Islet precursor cell (in vitro differentiated cells): ENCODE measurements at places on chromosomes 1 and 21.

- DNase-seq, result no peak
Measured at GRCh38 chr1:12083766-12084165, 20.7 kb downstream of the TNFRSF8 start.

GRCh38 chr1:166843322-166843721, 4.0 kb downstream of the POGK start:
- no peak for DNase-seq

- DNase-seq, result no peak
Measured at GRCh38 chr1:20028726-20029125, 41.3 kb upstream of the PLA2G5 start.

DNA sequence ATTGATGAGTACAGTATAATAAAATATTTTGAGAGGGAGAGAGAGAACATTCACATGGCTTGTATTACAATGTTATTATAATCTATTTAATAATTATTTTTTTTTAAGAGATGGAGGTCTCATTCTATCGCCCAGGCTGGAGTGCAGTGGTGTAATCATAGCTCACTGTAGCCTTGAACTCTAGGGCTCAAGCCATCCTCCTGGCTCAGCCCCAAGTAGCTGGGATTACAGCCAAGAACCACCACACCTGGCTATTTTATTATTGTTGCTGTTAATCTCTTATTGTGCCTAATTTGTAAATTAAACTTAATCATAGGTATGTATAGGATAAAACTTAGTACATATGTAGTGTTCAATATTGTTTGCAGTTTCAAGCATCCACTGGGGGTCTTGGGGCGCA, 57.8 kb downstream of the HS2ST1 start:
- DNase-seq, result no peak

GRCh38 chr21:46363698-46364097, 39.7 kb downstream of the PCNT start:
- DNase-seq, result no peak

DNA sequence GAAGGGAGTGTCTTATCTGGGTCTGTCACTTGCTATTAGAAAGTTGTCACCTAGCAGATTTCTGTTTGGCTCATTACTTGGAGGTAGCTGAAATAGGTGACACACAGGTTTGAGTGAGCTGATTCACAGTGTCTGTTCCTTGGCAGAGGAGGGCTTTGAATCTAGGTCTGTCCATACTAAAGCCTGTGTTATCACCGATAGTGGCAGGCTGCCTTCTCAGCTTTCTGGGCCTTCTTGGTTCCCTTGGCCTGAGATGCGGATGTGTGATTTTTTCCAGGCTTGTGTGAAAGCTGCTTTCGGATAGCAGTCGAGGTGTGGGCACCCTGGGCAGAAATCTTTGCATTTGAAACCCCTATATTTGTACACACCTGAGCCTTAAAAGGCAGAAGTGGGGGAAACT, 73.9 kb downstream of the ACTL8 start:
- peak; percentile 28 for DNase-seq

DNA sequence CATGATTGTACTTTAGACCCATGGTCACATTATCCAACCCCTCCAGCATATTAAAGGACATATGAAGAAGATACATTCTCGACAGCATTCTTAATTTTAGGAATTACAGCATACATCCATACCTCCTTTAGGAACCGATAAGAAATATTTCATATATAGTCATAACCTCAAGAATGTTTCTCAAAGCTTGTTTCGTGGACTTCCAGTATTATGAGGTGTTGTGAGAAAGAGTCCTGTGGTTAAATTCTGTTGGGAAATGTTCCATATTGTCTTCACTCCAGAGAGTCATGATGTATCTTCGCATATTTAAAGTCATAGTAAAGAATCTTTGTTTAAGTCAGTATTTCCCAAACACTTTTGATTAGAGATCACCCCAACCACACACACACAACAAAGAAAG, 321.0 kb upstream of the SNX7 start:
- no peak for DNase-seq

- no peak for DNase-seq
Measured at GRCh38 chr1:46452931-46453325, 36.7 kb upstream of the DMBX1 start.

DNA sequence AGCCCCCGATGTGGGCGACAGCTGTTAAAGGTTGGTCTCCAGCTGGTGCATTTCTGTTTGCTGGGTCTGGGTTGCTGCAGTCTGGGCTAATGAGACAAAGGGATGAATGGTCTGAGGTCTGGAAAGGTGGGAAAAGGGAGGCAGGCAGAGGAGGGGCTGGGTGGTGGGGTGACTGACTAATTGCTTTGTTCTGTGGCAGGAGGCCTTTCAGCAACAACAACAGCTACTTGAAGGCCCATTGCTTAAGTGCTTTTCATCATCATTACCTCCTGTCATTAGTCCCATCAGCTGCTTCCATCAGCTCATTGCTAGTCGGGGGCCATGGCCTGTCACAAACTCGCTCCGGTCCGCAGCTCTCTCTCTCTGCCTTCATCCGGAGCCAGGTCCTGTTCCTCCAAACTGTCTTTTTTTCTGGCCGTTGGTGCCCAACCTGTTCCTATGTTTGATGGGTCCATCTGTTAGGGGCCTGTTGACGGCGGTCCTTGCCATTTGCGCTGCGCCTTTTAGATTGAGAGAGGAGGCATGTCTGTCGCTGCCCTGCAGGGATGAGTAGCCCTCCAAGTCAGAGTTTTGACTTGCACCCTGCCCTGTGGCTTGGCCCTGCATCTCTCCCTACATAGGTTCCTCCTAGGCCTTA, 105.6 kb upstream of the PLXNA2 start:
- peak; percentile 93 for DNase-seq

DNA sequence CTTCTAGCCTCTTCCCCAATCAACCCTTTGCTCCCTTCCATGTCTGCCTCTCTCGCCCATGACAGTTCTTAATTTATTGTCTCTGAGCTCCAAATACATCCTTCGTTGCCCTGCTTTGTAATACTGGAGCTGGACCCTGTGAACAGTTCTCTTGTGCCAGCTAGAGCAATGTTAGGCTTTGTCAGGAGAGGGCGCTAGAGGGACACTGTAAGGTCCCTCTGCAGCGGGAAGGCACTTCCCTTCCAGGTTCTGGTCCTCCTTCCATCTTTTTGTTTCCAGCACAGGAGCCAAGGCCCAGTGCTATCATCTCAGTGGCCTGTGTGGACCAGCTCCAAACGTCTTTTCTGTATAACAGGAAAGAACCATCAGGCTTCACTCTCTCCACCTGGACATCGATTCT, 95.9 kb downstream of the PTPRU start:
- DNase-seq, result peak; percentile 78

- DNase-seq, result peak; percentile 76
Measured at GRCh38 chr21:38139380-38140168, 117.2 kb upstream of the KCNJ15 start.

DNA sequence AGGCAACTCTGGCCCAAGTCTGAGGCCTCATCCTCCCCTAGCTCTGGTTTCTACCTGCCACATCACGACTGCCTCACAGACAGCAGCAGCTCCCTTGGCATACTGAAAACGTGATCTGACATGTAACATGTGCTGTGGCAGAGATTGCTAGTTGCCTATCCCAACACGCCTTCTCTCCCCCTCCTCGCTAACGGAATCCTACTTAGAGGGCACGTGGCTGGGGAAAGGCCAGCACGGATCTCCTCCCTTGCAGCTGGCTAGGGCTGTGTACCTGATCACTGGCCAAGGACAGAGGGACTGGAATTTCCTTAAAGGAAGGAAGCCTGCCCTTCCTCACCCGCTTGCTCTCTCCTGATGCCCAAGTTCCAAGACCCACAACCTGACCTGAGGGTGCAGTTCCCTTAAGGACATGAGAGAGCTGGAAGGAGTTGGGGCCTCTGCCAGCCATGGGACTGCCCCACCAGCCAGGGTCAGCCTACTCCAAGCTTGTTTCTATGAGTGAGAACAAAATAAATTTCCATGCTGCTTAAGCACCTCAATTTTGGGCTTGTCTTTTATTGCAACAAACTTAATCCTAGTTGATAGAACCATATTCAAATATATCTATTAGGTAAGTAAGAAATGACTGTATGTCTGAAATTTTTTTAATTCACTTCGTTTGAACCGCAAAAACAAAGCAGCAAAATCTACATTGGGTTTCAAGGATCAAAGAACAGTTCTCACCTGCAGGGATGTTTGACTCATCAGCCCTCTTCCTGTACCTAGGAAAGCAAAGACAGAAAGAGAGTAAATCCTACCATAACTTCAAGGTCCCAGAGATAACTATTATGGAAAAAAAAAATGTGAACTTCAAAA, 7.2 kb downstream of the SETD4 start:
- no peak for DNase-seq

- no peak for DNase-seq
Measured at GRCh38 chr1:43065616-43066399, 106.3 kb downstream of the EBNA1BP2 start.

GRCh38 chr1:22983944-22984343, 11.3 kb upstream of the LACTBL1 start:
- no peak for DNase-seq

GRCh38 chr1:228308085-228308601, 98.5 kb downstream of the TRIM11 start:
- peak; percentile 41 for DNase-seq
